ENCODE measurements at places on chromosomes 1 and 21.

GRCh38 chr1:197763769-197764168 lies 11.5 kb downstream of the DENND1B start:
- no peak for DNase-seq

DNA sequence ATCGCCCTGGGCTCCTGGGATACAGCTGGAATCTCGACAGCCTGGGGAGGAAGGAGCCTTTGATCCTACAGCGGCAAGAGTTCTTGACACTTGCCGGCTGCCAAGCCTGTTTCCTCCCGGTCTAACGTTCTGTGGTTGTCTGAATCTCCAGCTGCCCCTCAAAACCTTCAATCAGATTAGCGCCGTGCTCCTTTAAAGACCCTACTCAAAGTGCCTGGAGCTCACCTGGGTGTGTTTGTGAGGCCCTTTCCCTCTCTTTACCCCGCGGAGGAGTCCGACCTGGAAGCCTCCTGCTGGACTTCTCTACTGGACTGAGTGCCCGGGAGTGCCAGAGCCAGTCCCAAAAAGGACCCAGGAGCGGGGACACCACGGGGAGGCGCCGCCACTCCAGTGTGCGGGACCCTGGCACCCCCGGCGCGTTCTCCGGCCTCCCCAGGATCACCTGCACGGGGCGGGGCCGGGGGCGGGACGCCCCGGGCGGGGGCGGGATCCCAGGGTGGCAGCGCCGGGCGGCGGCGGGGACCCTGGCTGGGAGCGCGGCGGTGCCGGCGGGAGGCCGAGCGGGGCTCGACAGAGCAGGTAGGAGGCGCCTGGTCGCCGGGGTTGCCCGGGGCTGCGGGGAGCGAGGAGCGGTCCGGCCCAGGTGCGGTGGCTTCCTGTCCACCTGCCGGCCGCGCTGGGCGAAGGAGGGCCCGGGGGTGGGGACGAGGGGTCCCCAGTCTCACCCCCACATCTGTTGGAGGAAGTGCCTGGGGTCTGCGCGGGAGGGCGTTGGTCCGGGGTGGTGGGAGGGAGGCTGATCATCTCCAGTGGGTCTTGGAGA lies at the start of gene NCMAP:
Gene NCMAP (plus strand): TSS at position 497 of the 823 bp plus-strand sequence. CDS start 39,344 bp downstream, outside the sequence.
- DNase-seq: peak; percentile 50

DNA sequence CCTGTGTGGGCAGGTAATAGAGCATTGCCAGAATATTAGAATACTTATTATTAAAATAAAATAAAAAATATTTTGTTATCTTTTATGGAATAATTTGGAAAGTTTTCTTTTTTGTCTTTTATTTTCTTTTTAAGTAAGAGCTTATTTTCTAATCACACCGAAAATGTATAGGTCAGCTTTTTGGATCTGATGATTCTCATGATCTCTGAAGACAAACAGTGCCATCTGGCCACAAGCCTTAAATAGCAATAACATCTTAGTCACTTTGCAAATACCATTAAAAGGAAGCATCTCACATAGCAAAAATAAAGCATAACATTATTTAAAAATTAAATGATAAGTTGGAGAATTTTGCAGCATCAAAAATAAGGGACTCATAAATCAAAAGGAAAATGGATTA lies 213.8 kb downstream of the PLA2G4A start:
- no peak for DNase-seq

DNA sequence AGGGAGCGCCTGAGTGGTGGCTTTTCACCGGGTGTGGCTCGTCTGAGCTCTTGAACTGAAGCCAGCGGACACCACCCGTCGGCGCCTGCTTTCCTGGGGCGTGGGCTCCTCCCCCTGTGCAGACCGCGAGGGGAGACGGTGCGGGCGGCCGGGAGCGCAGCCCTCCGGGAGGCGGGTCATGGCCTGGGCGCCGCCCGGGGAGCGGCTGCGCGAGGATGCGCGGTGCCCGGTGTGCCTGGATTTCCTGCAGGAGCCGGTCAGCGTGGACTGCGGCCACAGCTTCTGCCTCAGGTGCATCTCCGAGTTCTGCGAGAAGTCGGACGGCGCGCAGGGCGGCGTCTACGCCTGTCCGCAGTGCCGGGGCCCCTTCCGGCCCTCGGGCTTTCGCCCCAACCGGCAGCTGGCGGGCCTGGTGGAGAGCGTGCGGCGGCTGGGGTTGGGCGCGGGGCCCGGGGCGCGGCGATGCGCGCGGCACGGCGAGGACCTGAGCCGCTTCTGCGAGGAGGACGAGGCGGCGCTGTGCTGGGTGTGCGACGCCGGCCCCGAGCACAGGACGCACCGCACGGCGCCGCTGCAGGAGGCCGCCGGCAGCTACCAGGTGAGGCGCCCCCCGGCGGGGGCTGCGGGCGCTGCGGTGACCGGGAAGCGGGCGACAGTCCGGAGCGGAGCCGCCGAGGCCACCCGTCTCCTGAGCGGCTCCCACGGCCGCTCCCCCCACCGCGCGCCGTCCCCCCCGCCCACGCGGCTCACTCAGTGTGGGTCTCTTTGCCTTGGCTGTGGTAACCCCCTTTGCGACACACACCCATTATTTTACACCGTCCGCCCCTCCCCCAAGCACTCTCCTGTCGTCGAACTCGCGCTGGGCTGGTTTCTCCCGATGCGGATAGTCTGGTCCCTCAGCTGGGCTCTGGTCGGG lies at the start of gene TRIM58:
Gene TRIM58 (plus strand): TSS at position 119 of the 916 bp plus-strand sequence. CDS start 60 bp downstream, at position 179.
- no peak for DNase-seq

GRCh38 chr1:246008363-246008831 lies 498.7 kb downstream of the SMYD3 start:
- no peak for DNase-seq

DNA sequence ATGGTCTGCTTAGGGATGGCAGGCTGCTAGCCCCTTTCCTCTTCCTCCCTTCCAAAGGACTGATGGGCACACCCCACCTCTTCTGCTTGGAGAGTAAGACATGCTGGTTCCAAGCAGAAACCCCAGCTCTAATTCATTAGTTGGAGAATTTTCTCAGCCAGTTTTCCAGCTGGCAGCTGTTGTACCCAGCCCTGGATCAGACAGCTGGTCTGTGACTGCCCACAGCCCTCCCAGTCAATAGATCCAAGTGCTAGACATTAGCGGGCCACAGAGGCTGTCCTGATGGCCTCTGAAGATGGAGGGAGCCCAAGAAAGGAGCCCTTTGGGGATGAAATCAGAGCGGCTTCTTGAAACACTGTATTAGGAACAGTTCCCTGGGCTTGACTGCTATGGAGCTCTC lies 35.8 kb downstream of the ACOT11 start:
- DNase-seq: no peak

Measured in NCI-H1417 (cell line).